ENCODE measurements at places on chromosomes 6 and 20.
A peak's percentile ranks its signal among the peaks of the same experiment; 100 is the strongest.

DNA sequence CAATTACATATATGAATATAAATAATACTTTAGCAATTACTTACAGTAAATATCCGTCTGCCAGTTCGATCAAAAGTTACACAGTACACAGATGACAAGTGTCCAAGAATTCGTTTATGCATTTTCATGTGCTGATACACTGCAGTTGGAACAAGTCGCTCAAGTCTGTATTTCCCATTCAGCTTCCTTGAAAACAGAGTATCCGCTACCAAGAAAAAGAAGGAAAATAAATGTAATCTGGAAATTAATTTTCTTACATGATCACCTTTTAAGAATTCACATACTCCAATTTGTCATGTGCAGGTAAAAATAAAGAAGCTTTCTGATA lies 35.3 kb downstream of the PHIP start:
- DNase-seq = no peak

GRCh38 chr20:37439223-37439933 lies 81.7 kb upstream of the NNAT start:
- no peak for DNase-seq

GRCh38 chr20:43306837-43307236 lies 117.1 kb upstream of the PTPRT start:
- DNase-seq = no peak

GRCh38 chr6:128606611-128607010 lies 86.2 kb upstream of the PTPRK start:
- DNase-seq = no peak

DNA sequence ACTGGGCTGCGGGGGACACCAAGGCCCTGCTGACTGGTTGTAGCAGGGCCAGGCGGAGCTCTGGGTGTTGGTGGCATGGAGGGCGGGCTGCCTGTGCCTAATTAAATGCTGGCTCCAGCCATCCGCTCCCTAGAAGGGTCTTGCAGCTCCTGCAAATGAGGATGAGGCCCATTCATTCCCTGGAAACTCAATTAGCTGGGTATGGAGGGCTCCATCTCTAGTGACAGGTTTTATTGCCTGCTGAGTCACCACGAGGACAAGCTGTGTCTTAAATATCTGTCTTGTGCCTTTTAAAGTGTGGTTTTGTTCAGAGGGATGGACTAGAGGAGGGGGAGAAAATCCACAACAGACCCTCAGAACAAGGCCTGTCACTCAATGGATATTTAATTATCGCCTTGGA lies 60.9 kb downstream of the SULF2 start:
- DNase-seq = no peak

DNA sequence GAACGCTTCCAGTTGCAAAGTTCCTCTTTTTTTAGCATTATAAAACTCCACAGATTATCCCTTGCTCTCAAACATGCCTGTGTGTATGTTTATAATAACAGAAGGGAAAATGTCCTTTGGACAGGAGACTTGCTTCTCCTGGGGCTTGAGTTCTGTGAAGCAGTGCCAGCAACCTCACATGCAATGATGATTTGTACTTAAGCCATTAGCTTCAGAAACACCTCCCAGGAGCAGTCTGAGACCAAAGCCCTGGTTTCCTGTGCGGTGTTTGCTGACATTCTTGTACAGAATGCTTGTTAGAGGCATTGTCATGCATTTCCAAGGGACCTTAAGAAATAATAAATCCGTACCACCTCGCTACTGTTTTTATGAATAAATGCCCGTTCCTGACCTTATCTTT lies 752.8 kb downstream of the CBLN4 start:
- DNase-seq = no peak

GRCh38 chr6:7542065-7542873 lies 798 bp downstream of the DSP start:
- DNase-seq = peak; percentile 25

DNA sequence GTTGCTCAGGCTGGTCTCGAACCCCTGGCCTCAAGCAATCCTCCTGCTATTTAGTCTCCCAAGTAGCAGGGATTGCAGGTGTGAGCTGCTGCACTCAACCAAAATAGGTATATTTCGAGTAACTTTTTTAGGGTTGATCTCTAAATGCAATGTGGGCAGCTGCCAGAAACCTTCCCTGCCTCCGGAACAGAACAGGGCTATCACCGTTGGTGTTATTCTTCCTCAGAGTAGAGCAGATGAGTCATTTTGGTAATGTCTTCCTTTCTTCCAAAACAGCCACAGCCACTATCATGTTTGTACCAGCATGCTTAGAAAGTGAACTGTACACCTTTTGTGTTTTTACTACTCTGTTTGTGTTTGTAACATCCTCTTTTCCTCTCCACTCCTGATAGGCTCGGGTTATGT lies 44.1 kb downstream of the SNX9 start:
- DNase-seq = peak; percentile 14

- peak; percentile 48 for DNase-seq
Observed at GRCh38 chr20:23246717-23247664, 103.6 kb upstream of the NXT1 start.

DNA sequence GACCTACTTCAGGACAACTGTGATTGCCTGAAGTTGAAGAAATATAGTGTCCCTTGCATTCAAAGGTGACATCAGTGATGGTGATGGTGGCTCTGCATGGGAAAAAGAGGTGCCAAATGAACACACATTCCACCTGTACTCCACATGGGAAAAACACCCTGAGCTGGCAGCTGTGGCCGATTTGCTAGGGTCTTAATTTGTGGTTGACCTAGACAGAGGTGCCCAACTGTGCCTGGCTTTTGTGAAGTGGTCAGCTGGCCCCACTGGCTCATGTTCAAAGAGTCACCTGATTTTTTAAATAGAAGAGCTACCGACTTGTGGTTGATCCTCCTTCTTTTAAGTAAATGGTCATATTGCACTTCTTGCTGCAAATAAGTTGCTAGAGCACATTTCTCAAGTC lies 7.6 kb upstream of the GCNT2 start:
- no peak for DNase-seq

- DNase-seq = no peak
Observed at GRCh38 chr20:2955257-2955970, 82.1 kb downstream of the PTPRA start.

GRCh38 chr6:16496991-16497801 lies 258.8 kb downstream of the GMPR start:
- DNase-seq = no peak

GRCh38 chr20:44518248-44518647 lies 3.6 kb downstream of the SERINC3 start:
- DNase-seq = no peak

DNA sequence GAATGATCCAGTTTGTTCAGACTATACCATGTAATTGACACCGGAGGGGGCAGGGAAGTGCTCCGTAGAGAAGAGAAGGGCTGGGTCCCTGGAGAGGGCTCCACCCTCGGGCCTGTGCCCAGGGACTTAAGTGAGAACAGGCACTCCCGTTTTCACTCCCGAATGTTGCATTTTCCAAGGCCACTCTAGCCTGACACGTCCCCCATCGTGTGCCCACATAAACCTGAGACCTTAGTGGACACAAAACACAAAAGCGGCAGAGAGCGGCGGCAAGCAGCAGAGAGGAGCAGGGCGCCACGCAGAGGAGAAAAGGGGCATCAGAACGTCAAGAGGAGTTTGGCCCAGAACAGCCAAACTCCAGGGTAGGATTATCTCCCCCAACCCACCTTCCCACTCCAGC lies 1405.1 kb downstream of the GRIK2 start:
- DNase-seq = no peak

DNA sequence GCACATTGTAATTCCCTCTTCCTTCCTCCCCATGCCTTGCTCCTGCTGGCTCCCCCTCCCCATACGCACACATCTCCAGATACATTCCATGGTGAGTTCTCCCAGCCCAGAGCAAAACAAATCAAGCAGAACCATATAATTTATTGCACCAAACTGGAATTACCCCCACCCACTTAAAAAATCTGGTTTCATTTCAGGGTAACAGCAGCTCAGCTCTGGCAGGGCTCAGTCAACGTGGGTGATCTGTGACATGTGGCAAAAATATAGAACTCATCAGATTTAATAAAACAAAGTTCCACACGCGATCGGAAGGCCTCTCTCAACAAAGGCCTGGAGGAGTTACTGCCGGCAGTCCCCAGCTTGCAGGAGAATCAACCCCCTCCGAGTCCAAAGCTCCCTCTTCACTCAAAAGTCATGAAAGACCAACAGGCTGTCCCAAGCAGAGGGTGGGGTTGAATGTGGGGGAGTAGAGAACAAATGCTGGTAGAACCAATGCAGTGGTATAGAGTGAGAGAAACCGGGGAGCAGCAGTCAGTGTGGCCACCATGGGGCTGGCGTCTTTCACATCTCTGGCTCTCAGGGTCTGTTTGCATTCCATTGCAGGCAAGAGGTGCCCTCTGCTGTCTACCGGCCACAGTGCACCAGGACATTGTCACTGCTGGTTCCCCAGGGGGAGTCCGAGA lies 323.3 kb upstream of the NT5E start:
- no peak for DNase-seq

DNA sequence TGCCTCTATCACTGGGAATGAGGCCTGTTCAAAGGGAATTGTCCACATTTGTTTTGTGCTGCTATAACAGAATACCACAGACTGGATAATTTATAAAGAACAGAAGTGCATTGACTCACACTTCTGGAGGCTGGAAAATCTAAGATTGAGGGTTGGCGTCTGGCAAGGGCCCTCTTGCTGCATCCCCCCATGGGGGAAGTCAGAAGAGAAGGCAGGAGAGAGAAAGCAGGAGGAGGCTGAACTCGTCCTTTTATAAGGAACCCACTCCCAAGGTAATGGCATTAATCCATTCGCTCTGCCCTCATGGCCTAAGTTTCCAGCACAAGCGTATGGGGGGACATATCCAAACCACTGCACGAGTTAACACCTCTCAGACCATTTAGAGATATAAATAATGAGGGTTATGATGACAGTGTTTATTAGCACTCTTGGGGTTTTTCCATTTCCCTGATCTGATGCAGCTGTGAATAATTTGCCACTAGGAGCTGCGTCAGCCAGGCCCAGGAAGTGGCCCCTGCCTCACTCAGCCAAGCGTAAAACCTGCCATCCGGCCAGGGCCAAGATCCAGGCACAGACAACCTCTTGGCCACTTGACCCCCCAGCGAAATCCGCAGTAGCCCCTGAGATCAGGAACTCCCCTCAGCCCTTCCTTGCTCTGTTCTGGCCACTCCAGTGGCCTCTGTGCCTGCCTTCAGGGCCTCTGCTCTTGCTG lies 14.2 kb upstream of the SLCO4A1 start:
- DNase-seq = no peak

DNA sequence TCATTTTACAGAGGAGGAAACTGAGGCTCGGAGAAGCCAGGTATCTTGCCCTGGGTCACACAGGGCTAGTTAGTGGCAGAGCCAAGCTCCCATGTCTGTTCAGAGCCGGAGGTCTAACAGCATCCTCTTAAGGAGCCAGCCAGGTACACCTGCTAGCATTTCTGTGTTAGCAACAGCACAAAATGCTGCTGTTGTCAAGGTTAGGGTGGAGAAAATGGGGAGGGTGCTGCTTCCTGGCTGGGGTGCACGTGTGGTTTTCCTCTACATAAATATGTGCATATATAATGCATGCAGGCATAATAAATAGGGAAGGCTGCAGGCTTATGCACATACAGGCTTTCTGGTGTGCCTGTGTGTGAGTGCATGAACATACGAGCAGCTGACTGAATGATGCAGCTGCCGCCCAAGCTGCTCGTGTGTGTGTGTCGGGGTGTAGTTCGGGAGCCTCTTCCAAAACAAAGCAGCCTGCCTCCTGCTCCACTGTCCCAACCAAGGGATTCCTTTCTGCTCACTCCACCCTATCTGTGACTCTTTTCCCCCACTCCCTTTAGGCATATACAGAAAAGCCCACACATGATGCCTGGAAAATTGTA lies 86.6 kb downstream of the CD40 start:
- DNase-seq = no peak

DNA sequence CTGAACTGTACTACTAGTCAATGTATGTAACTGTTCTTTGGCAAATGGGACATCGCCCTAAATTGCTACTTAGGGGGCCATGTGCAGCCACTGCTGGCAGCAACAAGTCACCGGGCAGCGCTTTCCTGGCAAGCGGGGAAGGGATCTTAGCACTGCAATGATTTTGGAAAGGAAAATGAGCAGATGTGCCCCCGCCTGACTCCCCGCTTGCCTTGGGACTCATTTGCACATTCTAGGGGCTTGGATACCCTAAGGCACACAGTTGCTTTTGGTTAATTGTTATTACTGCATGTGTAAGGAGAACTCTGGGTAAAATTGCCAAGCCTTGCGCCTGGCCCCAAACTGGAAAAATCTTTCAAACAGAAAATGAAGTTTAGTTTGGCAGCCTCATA lies 32.2 kb downstream of the CD83 start:
- no peak for DNase-seq

- no peak for DNase-seq
Observed at GRCh38 chr20:63151554-63152321, 64.2 kb downstream of the YTHDF1 start.

DNA sequence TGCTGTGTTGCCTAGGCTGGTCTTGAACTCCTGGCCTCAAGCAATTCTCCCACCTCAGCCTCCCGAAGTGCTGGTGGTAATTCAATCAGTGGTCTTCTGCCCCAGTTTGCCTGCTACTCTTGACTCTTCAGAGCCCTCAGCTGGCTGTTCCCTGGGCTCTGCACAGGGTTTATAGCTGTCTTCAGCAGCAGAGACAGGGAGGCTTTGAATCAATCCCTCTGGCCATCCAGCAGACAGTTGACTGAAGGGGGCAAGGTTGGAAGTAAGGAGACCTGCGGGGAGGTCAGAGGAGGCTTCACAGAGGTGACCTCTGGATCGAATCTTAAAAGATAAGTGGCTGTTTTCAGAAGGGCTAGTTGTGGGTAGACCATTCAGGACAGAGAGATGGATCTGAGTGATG lies 26.0 kb upstream of the KIF3B start:
- DNase-seq = no peak

GRCh38 chr6:67047996-67048395 lies 1341.0 kb upstream of the EYS start:
- no peak for DNase-seq

- no peak for DNase-seq
Observed at GRCh38 chr6:40584741-40585140, 2.4 kb downstream of the LRFN2 start.

GRCh38 chr6:31922942-31923341 lies 4.6 kb upstream of the C2 start:
- no peak for DNase-seq

- DNase-seq = no peak
Observed at GRCh38 chr6:167306401-167306998, 15.4 kb downstream of the UNC93A start.

DNA sequence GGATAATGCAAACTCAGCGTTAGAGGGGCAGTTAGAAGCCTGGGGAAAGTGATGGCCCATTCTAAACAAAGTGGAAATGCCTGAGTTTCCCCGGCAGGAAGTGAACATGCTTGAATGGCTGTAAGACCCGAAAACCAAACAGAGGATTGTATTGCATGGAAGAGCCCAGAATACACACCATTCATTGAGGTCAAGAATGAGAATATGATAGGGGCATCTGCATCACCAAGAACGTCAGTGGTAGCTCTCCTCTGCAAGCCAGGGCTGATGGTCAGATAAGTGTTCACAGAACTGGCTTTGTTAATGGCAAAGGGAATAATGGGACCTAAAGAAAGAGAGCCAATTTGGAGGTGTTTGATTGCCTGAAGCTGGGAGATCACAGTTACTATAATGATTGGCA lies 663.4 kb downstream of the KHDRBS2 start:
- DNase-seq = no peak

GRCh38 chr6:161594412-161594811 lies 320.6 kb upstream of the AGPAT4 start:
- DNase-seq = no peak

GRCh38 chr6:159801935-159802334 lies 1.9 kb downstream of the PNLDC1 start:
- DNase-seq = no peak
